T-helper 2 cell treated with Interferon-gamma antibody and Interleukin-4, amounts not matched to agents 5 μg/mL and 100 μg/mL, for 36 hours (primary cell): ENCODE measurements at places on chromosomes 6 and 20.
A peak's percentile ranks its signal among the peaks of the same experiment; 100 is the strongest.

GRCh38 chr6:128519931-128520435 lies 416 bp downstream of the PTPRK start:
- DNase-seq, result peak; percentile 13

GRCh38 chr20:59400708-59401107 lies 100.3 kb downstream of the EDN3 start:
- peak; percentile 5 for DNase-seq

GRCh38 chr6:25022140-25022553 lies 86.4 kb upstream of the RIPOR2 start:
- DNase-seq, result no peak

GRCh38 chr6:97842521-97842920 lies 559.5 kb upstream of the MMS22L start:
- no peak for DNase-seq

DNA sequence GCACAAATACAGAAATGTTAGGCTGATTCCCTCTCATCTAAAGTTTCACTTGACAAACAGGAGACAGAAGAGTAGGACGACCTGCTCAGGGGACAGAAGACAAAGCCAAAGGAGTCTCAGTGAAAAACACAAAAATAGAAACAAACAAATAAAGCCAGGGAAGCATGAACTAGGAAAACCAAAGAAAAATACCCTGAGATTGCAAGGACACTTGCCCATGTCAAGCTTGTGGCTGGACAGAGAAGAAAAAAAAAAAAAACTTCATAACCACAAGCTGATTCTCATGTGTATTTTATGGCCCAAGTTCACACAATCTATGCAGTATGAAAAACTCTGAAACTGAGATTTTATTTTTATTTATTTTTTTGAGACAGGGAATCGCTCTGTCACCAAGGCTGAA lies 85.6 kb upstream of the BEND6 start:
- no peak for DNase-seq

- no peak for DNase-seq
Measured at GRCh38 chr20:51955756-51956155, 153.4 kb upstream of the SALL4 start.

DNA sequence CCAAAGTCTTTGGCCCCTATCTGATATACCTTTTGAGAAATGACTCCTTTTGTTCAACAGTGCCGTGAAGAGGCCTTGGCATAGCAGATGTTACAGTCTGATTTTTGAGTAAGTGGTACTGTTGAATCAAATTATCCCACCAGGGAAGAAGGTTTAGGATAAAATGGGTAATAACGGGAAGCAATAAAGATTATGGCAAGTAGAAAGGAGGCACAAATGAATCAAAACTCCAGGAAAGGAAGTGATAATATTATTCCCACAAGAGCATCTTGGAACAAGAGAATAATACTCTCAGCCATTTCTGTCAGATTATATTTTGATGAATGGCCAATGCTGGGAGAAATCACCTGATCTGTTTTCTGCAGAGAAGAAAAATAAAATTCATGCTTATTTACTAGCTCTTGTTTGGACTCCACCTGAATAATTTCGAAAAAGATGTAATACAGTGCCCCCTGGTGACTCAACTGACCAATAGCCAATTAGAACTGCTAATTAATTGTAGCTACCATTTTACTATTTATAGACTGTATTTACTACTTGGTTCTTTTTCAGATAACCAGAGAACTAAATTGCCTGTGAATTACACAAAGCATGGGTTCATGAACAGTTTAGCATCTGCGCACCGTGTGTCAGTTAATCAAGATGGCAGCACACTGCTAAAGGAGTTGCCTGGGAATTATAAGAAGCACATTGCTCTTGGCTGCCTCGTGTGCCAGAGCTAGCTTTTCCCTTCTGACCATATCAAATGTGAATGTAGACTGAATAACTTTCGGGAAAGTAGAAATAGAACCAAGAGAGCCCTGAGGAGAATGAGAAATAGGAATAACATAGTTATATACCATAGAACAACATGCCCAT lies 78.5 kb upstream of the TRDN start:
- DNase-seq, result no peak

DNA sequence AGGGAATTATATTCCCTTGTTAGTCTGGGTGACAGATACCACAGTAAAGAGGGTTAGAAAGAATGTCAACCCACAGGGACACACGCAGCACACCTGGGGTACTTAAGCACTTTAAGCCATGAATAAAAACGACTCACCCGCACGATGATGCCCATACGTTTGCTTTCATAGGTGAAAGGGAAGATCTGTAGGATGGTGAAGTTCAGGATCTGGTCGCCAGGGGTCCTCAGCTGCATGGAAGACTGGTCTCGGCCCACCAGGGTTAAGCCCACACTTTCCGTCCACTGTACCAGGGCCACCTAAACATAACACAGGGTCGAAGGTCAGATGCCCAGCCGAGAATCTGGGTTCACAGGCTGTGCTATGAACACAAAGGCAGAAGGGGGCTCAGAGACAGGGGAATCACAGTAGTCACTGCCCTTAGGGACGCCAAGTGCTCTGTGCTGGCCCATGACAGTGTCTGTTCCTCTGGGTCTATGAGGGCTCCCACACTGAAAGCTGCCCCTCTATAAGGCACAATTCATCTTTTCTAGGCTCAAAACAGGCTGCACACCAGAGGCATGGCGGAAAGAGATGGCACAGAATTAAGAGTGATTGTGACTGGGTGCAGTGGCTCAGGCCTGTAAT lies 96.8 kb upstream of the NFATC2 start:
- peak; percentile 38 for DNase-seq

DNA sequence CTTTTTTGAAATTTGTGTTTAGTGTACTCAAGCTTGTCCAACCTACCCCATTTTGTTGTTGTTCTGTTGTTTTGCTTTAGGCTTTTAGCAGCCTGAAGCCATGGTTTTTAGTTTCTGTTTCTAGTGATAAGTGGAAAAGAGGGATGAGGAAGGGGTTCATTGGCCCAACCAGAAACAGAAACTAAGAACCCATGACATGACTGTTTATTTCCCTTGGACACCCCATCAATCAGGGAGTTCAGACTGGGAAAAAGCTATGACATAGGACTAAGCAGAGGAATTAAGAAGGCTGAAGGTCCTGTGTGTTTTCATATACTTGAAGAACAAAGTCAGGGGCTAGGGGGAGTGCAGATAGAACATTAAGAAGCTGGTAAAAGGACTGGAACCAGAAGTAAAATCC lies 194.5 kb upstream of the THEMIS start:
- DNase-seq, result no peak

DNA sequence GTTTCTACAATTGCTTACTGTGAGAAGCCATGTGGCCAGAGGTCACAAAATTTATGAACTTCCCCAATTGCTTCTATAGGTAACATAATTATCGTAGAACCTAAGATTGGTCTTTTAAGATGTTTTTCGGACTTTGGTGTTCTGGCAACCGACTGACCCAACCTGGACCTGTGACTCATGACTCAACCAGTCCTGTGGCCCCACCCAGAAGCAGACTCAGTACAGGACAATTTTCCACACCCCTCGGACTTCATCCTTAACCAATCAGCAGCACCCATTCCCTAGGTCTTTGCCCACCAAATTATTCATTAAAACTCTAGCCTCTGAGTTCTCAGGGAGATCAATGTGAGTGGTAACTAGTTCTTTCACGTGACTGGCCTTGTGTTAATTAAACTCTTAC lies 26.4 kb upstream of the AKAP12 start:
- DNase-seq, result no peak

- DNase-seq, result no peak
Measured at GRCh38 chr6:154218301-154218700, 138.3 kb downstream of the IPCEF1 start.

GRCh38 chr6:1296542-1296941 lies 15.4 kb upstream of the FOXQ1 start:
- DNase-seq, result no peak

GRCh38 chr6:115914098-115914497 lies 146.6 kb downstream of the FRK start:
- DNase-seq, result no peak
